ENCODE measurements at places on chromosomes 2 and 18.

- DNase-seq: no peak
These were observed 446.6 kb downstream of the IRS1 start for GRCh38 chr2:226352941-226353560.

GRCh38 chr18:74457725-74458421, 765 bp upstream of the DIPK1C start:
- no peak for DNase-seq

GRCh38 chr2:119809339-119810048, 49.8 kb downstream of the PTPN4 start:
- peak; percentile 25 for DNase-seq

DNA sequence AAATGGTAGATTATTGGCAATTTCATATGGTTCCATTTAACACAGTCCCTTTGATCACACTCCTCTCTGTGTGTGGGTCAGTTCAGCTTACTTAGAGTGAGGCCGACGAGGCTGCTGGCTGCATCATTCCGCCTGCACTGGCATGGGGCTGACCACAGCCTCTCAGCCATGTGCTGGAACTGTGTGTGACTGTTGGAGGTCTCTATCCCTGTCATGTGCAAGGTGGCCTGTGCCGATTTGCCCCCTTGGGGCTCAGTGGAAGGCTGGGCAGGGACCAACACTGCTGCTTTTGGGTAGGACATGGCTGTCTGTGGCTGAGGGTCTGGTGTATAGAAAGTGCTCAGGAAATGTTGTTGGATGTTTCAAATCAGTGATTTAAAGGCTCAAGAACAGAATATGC, 454.0 kb upstream of the HS6ST1 start:
- DNase-seq: no peak

DNA sequence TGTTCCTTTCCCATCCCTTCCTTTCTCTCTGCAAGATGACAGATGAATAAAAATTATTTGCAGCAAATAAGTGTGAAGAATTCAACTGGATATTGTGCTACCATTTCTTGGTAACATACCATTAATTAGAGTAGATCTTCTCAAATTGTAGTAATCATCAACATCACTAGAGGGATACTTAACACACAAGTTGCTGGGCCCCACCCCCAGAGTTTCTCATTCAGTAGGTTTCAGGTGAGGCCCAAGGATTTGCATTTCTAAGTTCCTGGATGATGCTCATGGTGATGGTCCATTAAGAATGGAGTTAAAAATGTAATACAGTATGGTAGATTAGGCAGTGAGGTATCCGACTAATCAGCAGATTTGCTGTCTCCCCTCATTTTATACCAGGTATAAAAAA, 594.0 kb downstream of the ERBB4 start:
- DNase-seq: no peak

All from SHP77 (cell line).